ENCODE measurements at places on chromosomes 16 and 17.

DNA sequence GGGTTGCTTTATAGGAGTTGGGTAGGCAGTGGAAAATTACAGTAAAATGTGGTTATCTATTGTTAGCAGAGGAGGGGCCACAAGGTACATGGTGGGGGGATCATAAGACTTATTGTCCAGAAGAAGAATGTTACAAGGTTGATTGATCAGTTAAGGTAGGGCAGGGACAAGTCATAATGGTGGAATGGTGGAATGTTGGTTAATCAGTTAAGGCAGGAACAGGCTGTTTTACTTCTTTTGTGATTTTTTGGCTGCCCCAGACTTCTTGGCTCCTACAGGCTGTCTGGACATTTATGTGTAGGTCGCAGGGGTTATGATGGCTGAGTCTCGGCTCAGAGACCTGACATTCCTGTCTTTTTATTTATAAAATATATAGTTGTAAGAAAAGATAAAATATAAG, 2277.1 kb downstream of the TP53TG3F start:
- DNase-seq, result no peak

DNA sequence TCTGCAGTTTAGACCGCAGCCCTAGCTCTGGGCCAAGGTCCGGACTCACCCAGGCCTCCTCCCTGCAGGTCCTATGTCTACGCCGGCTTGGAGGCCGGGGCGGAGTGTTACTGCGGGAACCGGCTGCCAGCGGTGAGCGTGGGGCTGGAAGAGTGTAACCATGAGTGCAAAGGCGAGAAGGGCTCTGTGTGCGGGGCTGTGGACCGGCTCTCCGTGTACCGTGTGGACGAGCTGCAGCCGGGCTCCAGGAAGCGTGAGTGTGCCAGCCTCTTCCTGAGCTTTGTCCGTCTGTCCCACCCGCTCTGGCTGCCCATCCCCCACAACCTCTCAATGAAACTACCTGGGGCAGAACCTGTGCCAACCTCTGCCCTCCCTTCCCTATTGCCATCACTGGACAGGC, 20.1 kb downstream of the WSCD1 start:
- DNase-seq, result no peak

- no peak for DNase-seq
These were observed 120.4 kb upstream of the C17orf78 start for GRCh38 chr17:37255432-37255831.

- DNase-seq, result no peak
These were observed 20.0 kb upstream of the WFIKKN1 start for GRCh38 chr16:610513-611381.

DNA sequence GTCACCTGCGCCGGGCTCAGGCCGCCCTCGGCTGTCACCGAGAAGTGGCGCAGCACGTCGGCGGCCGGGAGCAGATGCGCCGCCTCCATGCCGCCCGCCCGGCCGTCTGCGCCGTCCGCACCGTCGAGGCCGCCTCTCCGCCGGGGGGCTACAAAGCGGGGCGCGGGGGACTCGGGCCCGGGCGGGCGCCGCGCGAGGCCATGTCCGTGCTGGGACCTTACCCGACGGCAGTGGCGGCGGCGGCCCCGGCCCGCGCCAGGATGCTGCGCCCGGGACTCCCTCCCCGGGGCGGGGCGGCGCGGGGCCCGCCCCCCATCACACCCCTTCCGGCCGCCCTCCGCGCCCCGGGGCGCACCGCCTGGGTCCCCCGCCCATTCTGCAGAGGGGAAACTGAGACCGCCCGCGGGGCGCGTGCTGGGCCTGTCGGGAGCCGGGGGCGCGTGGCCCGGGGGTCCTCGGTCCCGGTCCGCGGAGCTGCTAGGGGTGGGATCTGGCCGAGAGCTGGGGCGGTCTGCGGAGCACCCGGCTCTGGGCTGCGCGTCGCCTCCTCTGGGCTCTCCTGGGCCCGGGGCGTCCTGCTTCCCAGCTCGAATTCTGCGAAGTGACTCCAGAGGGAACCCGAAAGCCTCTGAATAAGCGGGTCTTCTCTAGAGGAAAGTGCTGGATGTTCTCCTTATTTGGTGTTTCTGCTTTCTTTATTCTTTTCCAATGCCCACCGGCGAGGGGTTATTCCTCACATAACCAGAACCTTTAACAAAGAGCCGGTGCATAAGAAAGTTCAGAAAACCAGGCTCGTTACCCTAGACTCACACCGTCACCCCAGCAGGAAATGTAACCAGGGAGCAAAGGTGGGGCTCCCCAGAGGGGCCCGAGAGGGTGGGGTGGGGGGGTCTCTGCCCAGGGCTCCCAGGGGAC, at the start of gene ATP2A3:
Gene ATP2A3 (minus strand): TSS at position 235 of the 915 bp plus-strand sequence. CDS start 146 bp downstream, at position 89.
- DNase-seq, result peak; percentile 81

- DNase-seq, result no peak
These were observed 90.7 kb downstream of the SOCS1 start for GRCh38 chr16:11165349-11165748.

DNA sequence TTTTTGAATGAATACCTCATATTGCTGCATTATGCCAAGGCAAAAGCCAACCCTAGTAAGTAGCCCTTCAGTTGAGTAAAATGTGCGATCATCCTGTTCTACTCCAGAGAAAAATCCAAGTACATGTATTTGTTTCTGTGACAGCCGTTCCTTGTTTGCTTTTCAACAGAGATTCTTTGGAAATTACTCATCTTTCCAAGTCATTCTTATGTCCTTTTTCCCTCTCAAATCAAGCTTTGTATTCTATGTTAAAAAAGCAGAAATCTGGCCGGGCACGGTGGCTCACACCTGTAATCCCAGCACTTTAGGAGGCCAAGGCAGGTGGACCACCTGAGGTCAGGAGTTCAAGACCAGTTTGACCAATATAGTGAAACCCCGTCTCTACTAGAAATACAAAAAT, 112.9 kb upstream of the HAS3 start:
- no peak for DNase-seq

- no peak for DNase-seq
These were observed 299.7 kb downstream of the C16orf95 start for GRCh38 chr16:87017371-87018012.

DNA sequence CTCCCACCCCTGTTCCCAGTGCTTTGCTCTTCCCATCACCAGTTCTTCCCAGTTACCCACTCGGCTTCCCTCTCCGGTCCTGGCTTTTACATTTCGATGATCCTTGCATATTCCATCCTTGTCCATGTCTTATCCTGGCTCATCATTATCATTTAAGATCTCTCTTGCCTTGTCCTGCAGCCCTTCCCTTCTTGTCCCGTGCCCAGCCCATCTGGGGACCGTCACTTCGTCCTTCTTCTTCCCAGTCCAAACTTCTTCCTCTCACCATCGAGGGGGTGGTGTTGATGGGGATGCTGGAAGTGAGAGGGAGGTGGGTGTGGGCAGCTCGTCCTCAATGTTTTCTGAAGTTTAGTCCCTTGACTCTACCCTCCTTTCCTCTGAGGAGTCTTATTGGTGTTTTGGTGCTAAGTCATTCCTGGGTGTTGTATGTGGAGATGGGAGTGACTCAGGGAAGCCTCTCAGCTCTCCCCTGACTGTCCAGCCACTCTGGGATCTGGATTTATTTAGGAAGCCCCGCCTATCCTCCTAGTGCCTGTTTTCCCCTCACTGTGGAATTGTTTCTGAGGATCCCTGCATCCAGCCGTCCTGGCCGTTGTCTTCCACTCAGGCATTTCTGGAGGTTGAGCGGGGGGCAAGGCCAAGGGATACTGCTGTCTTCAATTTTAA, 975 bp downstream of the SNX29 start:
- DNase-seq, result no peak

GRCh38 chr17:330993-331701, 21.5 kb downstream of the RPH3AL start:
- no peak for DNase-seq

DNA sequence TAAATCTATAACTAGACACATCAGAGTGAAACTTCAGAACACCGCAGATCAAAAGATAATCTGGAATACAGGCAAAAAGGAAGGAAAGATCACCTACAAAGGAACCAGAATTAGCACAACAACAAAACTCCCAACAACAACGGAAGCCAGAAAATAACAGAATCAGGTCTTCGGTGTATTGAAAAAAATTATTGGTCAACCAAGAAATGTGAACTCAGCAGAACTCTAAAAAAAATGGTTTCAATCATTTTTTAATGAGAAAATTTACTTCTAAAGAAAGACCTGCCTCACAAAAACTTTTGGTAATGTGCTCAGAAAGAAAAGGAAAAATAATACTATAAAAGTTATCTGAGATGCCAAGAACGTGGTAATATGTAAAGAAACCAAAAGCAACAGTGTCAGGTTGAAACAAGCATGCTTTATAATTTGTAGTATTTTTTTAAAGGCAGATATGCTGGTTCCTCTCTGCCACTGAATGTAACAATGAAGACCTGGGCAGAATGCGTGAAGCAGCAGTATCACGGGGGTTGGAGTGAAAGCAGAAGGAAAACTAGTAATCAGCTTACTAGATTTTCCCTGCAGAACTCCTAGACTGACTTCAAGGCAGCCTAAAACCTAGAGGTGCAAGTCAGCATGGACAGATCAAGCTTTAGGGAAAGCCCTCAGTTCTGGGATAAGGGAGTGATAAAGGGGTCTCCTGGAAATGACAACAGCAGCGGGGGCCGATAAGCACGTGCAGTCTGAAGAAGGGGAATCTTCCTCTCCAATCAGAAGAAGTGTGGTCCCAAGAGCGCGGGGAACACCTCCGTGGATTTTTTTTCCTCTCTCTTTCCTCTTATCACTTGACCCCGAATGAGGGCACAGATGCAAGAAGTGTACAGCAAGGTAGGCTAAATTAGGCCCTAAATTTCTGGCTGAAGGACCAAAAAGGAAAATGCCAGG, 80.9 kb upstream of the TEKT1 start:
- no peak for DNase-seq

GRCh38 chr16:17068524-17068923, 402.2 kb downstream of the XYLT1 start:
- DNase-seq, result no peak

- DNase-seq, result no peak
These were observed 52.7 kb upstream of the FOXF1 start for GRCh38 chr16:86457501-86458148.

- no peak for DNase-seq
These were observed 12.5 kb upstream of the GP1BA start for GRCh38 chr17:4919511-4920047.

DNA sequence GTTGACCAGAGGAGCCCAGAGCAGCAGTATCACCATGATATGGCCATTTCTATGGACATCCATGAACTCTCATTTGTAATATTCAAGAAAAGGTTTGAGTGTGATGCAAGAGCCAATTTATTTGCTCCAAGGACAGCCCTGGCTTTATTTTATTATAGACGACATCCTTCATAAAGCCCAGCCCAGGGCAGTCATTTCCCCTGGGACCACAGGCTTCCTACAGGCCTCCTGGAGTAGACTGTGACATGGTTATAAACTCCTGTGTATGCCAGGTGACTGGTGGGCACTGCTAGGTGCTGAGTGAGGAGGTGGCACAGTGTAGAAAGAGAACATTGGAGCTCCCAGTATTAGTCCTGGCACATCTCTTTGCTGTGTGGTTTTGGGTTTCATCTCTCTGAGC, 120.9 kb downstream of the UTP18 start:
- no peak for DNase-seq

- DNase-seq, result no peak
These were observed 6.0 kb upstream of the NDRG4 start for GRCh38 chr16:58493756-58494431.

GRCh38 chr16:80992676-80993293, 13.9 kb downstream of the CMC2 start:
- DNase-seq, result no peak

DNA sequence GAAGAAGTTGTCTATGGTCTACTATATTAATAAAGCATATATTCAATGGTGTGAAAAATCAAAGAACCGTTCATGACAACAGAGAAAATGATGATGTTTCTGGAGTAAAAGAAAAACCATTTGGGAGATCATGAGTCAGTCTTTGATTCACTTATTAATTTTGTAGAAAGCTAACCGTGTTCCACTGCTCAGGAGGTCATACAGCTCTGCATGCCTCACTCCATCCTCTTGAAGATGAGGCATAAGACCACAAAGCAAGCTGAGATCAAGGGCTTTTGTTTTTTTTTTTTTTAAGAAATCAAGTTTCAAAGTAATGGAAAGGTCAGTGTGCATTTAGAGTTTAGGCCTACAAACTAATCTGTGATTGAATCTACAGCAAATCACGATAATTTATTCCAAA, 206.4 kb downstream of the CEP112 start:
- DNase-seq, result no peak

DNA sequence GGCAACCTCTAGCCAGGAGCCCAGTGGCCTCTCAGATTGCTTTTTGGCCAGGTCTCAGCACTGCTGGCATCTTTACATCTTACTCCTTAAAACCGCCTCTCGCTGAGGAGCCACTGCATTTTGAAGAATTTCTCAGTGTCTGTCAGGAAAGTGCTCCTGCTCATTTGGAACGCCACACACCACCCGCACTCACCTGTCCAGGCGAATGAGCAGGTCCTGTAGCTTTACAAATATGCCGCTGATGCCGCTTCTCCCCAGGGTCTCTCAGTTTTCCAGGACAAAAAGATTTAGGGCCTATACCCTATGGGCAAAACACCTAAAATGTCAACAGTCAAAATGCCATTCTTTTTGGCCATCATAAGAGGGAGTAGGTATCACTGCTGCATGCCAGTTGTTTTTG, 22.1 kb downstream of the CYB561 start:
- no peak for DNase-seq

GRCh38 chr17:36089339-36089865, 541 bp downstream of the CCL3 start:
- no peak for DNase-seq

DNA sequence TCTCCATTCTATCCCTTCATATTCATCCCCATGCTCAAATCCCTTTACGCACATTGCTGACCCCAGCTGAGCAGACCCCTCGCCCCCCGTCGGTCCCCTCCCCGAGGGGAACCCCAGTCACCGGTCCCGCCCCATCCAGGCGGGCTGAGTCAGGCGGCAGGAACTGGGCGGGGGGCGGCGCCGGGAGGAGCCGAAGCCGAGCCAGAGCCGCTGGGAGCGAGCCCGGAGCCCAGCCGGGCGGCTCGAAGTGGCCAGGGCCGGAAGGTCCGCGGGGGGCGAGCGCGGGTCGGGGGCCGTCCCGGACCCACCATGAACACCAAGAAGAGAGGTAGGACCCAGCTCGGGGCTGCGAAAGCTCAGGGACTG, 8.6 kb downstream of the RIPOR1 start:
- peak; percentile 56 for DNase-seq

DNA sequence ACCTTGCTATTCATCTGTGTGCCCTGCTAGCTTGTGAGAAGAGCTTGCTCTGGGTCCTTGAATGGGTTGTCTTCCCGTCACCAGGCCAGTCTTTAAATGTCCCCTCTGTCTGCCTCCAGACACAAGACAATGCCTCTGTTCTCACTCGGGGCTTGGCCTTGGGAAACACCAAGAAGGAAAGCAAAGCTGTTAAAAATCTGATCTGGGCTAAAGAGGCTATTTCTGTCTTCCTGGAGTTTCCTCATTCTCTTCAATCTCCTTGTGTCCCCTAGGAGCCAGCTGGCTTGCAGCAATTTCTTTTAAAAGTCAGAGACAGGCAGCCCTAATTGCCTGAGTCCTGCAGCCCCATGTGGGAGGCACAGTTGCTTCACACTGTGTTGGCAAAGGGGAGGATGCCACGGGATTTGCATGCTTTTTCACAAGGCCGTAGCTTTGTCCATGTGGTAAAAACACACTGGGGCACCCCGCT, 2.5 kb downstream of the DNAI2 start:
- no peak for DNase-seq

- no peak for DNase-seq
These were observed 17.6 kb upstream of the SSTR5 start for GRCh38 chr16:1054660-1055556.

All from GM12892 (cell line).